ENCODE measurements at places on chromosomes 5 and 9.

DNA sequence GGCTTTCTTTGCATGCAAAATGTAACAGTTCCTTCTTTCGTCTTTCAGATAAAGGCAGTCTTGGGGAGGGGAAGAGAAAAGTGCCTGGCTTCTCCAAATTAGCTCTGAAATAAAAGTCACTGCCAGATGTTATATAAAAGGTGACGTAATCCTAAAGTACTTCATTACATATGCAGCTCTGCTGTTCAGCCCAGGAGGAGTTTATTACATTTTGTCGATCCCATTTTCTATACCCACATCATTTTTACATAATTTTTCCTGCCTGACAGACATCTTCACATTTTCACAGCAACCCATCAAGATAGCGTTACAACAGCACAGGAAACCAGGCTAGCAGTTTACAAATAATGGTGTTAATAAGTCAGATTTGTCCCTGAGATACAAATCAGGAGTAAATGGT is 86.7 kb upstream of the SLC30A5 start:
- no peak for DNase-seq

- peak; percentile 38 for DNase-seq
Observed at GRCh38 chr5:123448017-123448617, 24.9 kb upstream of the CEP120 start.

GRCh38 chr5:142839711-142840346 is 69.7 kb downstream of the ARHGAP26 start:
- no peak for DNase-seq

- peak; percentile 62 for DNase-seq
Observed at GRCh38 chr5:175542232-175542965, 64.0 kb downstream of the SFXN1 start.

GRCh38 chr5:23440703-23441102 is 66.7 kb upstream of the PRDM9 start:
- DNase-seq, result no peak

- no peak for DNase-seq
Observed at GRCh38 chr5:72046106-72046505, 61.2 kb upstream of the MAP1B start.

DNA sequence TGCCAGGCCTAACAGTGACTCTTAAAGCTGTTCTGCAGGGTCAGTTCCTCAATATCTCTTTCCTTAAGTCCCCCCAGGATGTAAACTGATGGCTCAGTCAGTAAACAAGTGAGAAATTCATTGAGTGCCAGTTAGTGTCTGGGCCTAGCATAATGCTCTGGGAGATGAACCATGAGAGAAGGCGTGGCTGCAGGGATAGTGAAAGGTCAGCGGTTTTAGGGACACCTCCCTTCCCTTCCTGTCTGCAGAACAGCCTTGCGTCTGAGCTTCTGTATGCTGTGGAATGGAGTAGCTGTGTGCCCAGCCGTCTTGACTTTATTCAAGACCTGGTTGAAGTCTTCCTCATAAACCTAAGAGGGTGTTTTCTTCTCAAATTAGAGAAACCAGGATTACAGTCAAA is 46.7 kb upstream of the DMRT3 start:
- DNase-seq, result no peak

GRCh38 chr5:15933259-15934207 is 246.1 kb downstream of the MARCHF11 start:
- DNase-seq, result no peak

GRCh38 chr9:21995006-21995665 is 545 bp downstream of the CDKN2B-AS1 start:
- DNase-seq, result peak; percentile 73

- DNase-seq, result no peak
Observed at GRCh38 chr9:75739884-75740611, 150.4 kb upstream of the PCSK5 start.

DNA sequence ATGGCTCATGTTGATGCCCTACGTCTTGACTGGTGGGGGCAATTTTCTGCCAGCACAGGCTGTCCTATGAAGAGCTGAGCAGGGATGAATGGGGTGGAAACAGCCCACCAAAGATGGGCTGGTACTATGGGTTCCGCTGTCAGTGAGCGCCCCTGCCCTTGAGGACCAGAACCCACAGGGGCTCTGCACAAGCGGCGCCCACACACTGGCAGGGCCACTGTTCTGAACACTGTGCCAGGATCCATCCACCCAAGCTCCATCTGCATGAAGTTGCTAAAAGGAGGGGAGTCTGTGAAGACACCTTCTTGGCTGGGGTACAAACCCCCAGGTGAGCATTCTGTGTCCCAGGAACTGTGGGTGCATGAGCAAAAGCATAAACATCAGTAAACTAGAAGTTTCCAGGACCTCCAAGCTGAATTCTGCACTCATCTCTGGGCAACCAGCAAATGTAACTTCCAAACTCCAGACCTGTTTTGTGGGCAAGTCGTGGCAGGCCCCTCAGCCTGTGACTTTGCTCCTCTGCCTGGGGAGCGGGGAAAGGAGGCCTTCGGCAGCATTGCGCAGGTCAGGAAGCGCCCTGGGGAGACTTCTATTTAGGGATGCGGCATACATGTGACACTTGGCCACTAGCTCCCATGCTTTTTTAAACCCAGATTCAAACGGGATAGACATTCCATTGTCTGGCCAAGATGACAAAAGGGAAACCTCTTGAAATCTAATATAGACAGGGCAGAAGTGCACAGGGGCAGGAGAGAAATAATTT is 48.9 kb downstream of the PTPN3 start:
- DNase-seq, result no peak

DNA sequence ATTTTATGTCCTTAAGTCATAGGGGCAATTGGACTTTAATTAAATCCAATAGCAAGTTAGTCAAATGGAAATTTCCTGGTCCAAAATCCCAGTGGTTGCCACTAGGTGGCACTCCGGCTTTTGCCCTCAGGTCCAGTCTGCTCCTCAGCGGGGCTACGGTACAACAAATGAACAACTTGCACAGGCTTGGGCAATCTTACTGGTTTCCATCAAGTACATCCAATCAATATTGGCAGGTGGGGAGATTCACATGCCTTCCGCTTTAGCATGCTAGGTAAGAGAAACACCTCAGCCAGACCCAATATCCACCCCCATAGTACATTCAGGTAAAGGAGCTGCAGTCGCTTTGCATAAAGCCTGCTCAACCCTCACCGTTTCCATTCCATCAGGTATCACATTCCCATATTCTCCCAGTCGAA is 6.3 kb upstream of the MXD3 start:
- peak; percentile 83 for DNase-seq

GRCh38 chr9:75850459-75851200 is 39.8 kb upstream of the PCSK5 start:
- DNase-seq, result peak; percentile 17

DNA sequence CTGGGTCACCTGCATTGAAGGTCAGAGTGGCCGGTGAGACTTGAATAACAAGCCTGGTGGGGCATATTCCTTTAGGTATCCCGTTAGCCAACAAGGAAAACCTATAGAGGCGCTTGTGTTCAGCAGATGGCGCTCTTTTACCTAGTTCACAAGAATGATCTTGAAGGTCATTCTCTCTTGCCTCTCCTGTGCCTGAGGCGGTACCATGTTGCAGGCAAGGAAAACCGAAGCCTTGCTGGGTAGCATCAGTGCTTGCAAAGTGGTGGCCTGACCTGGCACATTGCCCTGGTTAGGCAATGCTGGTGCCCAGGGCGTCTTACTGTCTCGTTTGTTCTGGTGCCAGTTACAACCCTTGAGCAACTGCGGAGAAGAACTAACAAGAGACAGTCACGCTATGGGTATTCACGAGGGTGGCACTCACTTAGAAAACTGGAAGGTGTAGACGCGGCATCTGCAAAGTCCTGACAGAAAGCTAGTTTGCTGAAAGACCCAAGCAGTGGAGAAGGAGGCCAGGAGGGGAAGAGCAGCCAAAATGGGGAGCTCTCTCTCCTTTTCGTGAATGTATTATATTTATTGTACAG is 56.7 kb downstream of the AOPEP start:
- DNase-seq, result peak; percentile 37

GRCh38 chr5:106966686-106967315 is 703.9 kb downstream of the EFNA5 start:
- DNase-seq, result no peak

- no peak for DNase-seq
Observed at GRCh38 chr9:104774132-104774531, 10.2 kb downstream of the NIPSNAP3B start.

DNA sequence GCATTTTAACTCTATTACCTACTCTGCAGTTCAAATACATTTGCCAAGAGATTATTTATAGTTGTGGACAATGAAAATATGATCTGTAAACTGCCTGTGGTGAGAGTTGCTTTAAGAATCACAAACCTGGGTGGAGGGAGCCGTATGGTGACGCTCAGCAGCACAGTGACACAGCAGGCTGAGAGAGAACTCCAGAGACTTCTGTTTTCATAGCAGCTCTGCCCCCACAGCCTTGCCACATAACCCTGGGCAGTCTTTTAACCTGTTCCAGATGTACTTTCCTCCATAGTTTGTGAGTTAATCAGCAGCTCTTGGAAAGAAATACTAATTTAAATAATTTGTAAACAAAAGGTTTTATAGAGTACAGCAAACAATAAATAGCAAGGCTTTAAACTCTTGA is 450.5 kb downstream of the ELAVL2 start:
- DNase-seq, result no peak

GRCh38 chr5:102666164-102666946 is 88.8 kb upstream of the PAM start:
- DNase-seq, result no peak

GRCh38 chr9:115938479-115938878 is 215.1 kb upstream of the PAPPA start:
- DNase-seq, result no peak

GRCh38 chr9:27556470-27556869 is 16.8 kb downstream of the C9orf72 start:
- no peak for DNase-seq

DNA sequence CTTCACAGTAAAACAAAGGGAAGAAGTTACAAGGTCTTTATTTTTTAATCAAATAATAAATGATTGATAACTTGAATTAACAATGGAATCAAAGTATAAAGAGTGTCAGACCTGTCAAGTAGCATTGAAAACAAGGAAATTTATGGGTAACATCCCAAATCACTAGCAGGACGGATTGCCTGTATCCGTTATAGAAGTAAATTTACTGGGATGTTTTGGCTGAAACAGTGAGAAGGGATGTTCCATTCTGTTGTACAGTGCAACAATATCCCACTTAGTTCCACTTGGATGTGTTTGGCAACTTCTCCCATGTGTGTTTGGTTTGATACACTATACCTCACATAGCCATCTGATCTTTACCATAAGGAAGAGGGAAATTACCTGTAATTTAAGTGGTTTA is 421.0 kb upstream of the CHD1 start:
- DNase-seq, result no peak

GRCh38 chr5:95619096-95619495 is 791 bp upstream of the GPR150 start:
- no peak for DNase-seq

GRCh38 chr5:100896054-100896453 is 7.0 kb downstream of the ST8SIA4 start:
- no peak for DNase-seq

DNA sequence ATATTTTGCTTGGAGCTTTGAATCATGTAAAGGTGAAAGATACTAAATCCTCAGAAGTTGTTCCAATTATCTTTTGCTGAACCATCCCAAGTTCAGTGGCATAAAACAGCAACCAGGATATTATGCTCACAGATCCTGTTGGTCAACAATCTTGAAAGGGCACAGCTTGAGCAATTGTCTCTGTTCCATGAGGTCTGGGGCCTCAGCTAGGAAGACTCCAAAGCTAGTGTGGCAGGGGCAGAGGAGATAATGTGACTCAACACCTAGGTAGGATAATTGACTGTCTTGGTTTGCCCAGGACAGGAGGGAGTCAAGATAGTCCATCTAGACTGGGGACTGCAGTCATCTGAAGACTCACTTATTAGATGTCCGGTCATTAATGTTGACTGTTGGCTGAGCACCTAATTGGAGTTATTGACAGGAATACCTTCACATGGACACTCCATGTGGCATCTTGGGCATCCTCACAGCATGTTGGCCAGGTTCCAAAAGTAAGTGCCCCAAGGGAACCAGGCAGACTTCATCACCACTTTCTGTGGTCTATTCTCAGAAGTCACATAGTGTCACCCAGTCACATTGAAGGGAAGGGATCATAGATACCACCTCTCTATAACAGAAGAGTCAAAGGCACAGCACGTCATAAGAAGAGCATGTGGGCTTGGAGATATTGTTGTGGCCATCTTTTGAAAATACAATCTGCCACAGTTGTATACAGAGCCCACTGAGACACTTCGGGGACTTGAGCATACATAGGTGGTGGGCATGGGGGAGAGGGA is 88.4 kb upstream of the GPBP1 start:
- DNase-seq, result no peak

DNA sequence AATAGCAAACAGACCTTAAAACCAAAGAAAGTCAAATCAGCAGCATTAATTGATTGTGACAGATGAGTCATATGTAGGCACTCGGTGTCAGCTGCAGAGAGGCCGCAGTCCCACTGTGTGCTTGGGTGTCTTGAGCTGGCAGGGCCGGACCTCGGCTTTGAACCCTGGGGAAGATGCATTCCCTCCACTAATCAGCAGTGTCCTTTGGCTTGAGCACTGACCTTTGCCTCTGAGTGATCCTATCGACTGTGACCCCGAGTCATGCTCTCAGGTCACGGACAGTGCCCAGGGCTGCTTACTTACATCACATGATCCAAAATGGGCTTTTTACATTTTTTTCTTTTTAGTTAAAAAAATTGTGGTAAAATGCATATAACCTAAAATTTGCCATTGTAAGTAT is 188.7 kb downstream of the GADD45G start:
- no peak for DNase-seq

- DNase-seq, result no peak
Observed at GRCh38 chr9:126439883-126440653, 113.4 kb downstream of the MVB12B start.

DNA sequence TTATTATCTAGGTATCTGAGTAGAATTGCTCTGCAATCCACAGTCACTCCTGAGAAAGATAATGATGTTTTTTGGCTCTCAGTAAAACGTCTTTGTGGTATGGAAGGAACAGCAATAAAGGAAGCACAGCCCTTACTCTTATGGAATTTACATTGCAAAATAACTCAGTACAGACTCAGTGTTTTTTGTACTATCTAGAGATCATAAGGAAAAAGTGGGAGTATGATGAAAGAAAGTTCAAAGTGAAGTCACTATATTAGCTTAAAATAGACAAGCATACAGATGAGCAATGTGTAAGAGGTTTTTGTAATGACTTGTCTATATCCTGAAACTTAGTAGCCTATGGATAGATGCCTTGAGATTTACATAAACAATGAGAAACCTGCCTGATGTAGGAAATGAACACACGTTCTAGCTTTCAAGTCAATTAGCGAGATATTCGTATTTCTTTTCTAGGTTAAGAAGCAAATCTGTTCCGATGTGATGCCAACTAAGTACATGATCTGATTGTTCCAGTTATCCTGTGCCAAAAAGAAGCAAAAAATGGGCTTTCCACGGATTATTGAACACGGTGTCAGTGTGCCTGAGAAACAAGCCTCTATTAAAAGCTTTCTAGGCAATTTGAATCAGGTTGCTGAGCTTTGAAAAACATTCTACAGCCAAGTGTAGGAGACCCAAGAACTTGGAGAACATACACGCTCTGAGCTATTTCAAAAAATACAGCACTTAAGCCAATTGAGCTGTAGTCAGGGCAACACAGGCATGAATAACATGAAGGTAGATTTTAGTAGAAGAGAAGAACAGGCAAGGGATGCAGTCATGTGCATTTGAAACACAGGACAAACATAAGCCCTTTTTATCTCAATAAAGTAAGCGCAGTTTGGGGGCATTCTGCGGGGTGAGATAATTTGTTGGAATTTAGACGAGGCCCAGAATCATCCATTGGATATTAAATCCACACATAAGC is 86.3 kb upstream of the TAF11L2 start:
- no peak for DNase-seq

Data from activated CD4-positive, alpha-beta T cell treated with anti-CD3 and anti-CD28 coated beads for 48 hours (primary cell).